ENCODE measurements at places on chromosomes 2 and 18. TPM values are rescaled to one million over a fixed set of nuclear protein-coding genes. Genes with fewer than 3 reads are reported as not detected.

DNA sequence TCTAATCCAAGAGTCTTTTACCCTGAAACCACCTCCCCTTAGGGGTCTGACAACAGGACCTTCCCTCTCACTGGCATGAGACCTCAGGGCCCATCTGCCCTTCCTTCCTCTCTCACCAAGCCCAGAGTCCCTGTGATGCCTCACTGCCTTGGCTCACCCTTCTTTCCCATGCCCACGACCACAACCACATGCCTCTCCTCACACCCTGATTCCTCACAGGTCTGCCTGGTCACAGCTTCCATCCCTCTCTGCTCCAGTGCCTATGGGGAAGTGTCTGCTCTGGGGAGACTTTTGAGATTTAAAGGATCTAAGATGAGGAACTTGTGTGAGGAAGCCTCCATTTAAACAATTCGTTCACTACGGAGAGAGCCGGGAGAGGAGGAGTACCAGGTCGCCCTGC is 98.9 kb upstream of the SH3BP4 start:
- no peak overlapping the region for H3K4me3 ChIP-seq
- no peaks in the 10 kb centered on the region for H3K27me3 ChIP-seq
- DNase-seq: no peak
- H3K36me3 ChIP-seq: no peaks in the 10 kb centered on the region

UGP2 gene
- 145 TPM for total RNA-seq

- H3K27ac ChIP-seq: no peak overlapping the region
- no peak overlapping the region for H3K4me3 ChIP-seq
Observed at GRCh38 chr2:232237464-232237863, 141.1 kb upstream of the ALPP start.

DNA sequence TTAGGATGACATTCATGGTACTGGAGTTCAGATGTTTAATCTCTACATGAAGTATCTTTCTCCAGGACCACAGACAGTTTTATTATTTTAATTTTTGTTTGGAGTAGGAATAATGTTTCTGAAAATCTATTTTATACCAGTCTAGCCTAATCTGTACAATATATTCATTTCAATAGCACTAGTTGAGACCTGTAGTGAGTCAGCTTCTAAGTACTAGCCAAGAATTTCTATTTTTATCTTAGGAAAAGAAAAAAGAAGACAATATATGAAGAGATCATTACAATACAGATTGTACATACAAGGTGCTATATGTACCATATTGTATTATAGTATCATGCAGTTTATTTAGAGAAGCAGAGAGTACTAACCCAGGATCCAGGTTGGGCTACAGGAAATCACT is 826.9 kb upstream of the PIK3C3 start:
- no peaks in the 10 kb centered on the region for H3K4me1 ChIP-seq
- no peak for DNase-seq
- no peaks in the 10 kb centered on the region for H3K36me3 ChIP-seq
- H3K4me3 ChIP-seq: no peak overlapping the region
- H3K27ac ChIP-seq: no peak overlapping the region

DNA sequence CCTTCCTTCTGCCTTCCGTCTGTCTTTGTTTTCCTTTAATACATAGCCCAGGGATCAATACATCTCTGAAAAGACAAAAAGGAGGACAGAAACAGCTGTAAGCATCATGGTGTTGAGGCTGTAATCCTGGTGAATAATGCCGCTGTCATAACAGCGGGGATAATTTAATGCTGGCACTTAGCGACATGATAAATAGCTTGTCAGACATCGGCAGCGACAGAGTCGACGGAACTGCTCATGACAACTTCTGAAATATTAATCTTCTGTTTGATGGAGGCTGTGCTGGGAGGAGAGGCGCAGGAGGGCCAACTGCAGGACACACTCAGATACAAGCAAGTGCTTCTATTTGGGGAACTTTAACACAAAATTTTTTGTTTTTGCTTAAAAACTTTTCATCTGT is 602.2 kb downstream of the GALR1 start:
- H3K4me1 ChIP-seq: no peaks in the 10 kb centered on the region
- no peak for DNase-seq
- peaks cover 4% of the 10 kb centered on the region for H3K27me3 ChIP-seq
- no peak overlapping the region for H3K4me3 ChIP-seq

AGXT gene
- not detected for total RNA-seq

TMEM214 gene
- 68.0 TPM for total RNA-seq

ADD2 gene
- 1.4 TPM for total RNA-seq

DNA sequence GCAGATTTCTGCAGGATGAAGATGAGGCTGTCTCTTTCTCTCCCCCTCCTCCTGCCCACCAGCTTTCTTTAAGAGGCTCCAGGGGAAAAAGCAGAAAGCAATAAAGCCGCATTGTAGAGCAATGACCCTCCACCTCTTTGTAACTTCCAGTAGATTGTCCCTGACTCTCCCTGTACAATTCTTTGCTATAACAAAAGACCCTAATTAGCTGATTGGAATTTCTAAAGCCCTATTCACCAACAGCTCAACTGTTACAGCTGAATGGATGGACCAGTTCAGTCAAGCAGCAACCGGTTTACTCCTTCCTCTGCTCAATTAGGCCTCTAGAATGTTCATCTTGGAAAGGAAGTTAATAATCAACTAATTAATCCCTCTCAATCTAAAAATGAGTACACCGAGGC is 301.0 kb downstream of the STK39 start:
- no peaks in the 10 kb centered on the region for H3K36me3 ChIP-seq
- no peak overlapping the region for H3K4me3 ChIP-seq
- H3K27me3 ChIP-seq: no peaks in the 10 kb centered on the region
- no peak for DNase-seq
- no peak overlapping the region for H3K27ac ChIP-seq
- no peaks in the 10 kb centered on the region for H3K4me1 ChIP-seq

LIMS3 gene
- total RNA-seq: 3.1 TPM

DNA sequence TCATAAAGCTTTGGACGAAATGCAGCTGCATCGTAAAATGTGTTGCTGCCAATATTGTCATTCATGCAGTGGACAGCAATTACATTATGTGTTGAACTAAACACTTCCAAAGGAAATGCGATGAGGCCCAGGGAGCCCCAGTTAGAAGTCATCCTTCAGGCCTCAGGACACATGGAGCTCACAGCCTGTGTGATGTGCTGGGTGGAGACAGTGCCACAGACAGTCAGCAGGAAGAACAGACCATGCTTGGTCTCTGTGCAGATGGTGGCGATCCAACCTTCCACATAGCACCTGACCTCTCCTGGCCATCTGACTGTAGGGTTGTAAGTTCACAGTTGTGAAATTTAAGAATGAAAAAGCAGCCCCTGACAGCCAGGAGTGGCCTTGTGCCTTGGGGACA is 118.3 kb upstream of the ALKAL2 start:
- no peak overlapping the region for H3K4me3 ChIP-seq
- no peak for DNase-seq
- H3K27ac ChIP-seq: no peak overlapping the region
- H3K36me3 ChIP-seq: no peaks in the 10 kb centered on the region

- DNase-seq: no peak
- H3K27ac ChIP-seq: no peak overlapping the region
- H3K4me1 ChIP-seq: peaks cover 10% of the 10 kb centered on the region
- H3K4me3 ChIP-seq: no peak overlapping the region
- H3K36me3 ChIP-seq: no peaks in the 10 kb centered on the region
Observed at GRCh38 chr2:121192576-121192975, 92.4 kb downstream of the TFCP2L1 start.

DNA sequence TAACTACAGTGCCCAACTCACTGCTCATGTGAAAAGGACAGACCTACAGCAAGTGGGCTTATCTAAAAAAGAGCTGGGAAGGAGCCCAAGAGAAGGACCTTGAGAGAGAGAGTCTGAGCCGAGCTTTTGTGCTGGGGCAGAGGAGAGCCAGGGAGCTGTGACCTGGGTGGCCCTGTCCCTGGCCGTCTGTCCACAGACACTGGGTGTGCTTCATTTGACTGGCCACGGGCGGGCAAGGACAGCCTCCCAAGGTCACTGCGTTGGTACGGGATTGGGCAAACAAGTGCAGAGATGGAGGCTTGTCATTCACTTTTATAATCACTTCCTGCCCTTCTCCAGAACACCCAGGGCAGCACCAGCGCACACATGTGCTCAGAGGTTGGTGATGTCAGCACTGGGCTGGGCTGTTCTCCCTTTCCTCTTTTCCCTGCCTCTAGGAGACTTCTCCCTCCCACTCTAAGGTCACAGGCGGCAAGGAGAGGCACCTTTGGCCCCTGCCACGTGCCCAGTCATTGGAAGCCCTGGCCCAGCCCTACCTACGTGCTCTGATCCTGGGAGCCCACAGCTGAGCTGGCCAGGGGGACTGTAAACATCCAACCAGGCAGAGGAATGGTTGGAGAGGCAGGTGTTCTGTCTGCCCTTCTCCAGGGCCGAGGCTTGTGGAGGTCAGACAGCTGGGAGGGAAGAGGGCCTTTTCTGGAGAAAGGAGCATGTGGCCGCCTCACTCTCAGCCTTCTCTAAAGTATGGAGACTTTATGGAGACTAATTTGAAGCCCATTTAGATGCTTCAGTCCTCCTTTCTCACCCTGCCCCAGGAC is 6.4 kb upstream of the PSD4 start:
- no peaks in the 10 kb centered on the region for H3K27me3 ChIP-seq
- DNase-seq: peak; percentile 78
- H3K4me3 ChIP-seq: no peak overlapping the region

MCFD2 gene
- total RNA-seq: 104 TPM

GRCh38 chr2:5026571-5027234 is 665.5 kb upstream of the SOX11 start:
- no peak overlapping the region for H3K4me3 ChIP-seq
- no peak overlapping the region for H3K27ac ChIP-seq
- H3K4me1 ChIP-seq: no peaks in the 10 kb centered on the region
- H3K36me3 ChIP-seq: no peaks in the 10 kb centered on the region
- no peaks in the 10 kb centered on the region for H3K27me3 ChIP-seq

AQP12A gene
- not detected for total RNA-seq

DNA sequence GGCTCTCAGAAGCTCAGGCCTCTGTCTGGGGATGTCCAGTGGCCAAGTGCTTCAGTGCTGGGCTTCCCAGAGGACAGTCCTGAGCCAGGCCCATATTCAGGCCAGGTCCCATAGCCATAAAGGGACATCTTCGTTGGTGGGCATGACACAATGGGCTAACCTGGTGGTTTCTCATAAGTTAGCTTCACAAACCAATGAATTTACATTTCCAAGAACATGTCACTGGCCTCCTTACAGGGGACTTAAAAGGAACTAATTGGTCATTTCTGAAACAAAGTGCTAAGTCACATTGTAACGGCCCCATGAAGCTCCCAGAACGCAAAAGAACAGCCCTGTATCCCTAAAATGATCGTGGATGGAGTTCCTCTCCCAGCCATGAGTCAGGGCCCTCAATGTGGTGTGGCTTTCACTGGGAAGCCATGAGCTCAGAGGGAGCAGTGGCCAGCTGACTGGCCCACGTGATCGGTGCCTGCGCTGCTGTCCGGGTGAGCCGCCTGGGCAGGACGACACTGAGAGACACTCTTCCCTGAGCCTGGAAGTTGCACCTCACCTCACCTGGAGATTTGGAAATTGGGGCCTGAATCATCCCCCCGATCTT is 163.7 kb upstream of the APCDD1 start:
- no peaks in the 10 kb centered on the region for H3K27me3 ChIP-seq
- H3K27ac ChIP-seq: peak overlapping the region; percentile 47
- no peak for DNase-seq
- no peaks in the 10 kb centered on the region for H3K36me3 ChIP-seq
- H3K4me3 ChIP-seq: no peak overlapping the region
- H3K4me1 ChIP-seq: peaks cover 9% of the 10 kb centered on the region

GRCh38 chr2:100222844-100223243 is 80.5 kb upstream of the AFF3 start:
- H3K4me1 ChIP-seq: no peaks in the 10 kb centered on the region
- H3K27me3 ChIP-seq: no peaks in the 10 kb centered on the region
- H3K27ac ChIP-seq: no peak overlapping the region
- no peak for DNase-seq
- no peaks in the 10 kb centered on the region for H3K36me3 ChIP-seq

GRCh38 chr2:9336576-9337314 is 86.6 kb downstream of the ITGB1BP1 start:
- H3K36me3 ChIP-seq: peaks cover 5% of the 10 kb centered on the region
- no peak for DNase-seq
- H3K27me3 ChIP-seq: no peaks in the 10 kb centered on the region
- H3K4me3 ChIP-seq: no peak overlapping the region
- H3K4me1 ChIP-seq: peaks cover 1% of the 10 kb centered on the region
- no peak overlapping the region for H3K27ac ChIP-seq

LYPD1 gene
- 1.2 TPM for total RNA-seq

GRCh38 chr2:143928184-143928583 is 591.7 kb downstream of the ZEB2 start:
- DNase-seq: no peak
- H3K4me1 ChIP-seq: no peaks in the 10 kb centered on the region
- H3K4me3 ChIP-seq: no peak overlapping the region
- no peak overlapping the region for H3K27ac ChIP-seq

DNA sequence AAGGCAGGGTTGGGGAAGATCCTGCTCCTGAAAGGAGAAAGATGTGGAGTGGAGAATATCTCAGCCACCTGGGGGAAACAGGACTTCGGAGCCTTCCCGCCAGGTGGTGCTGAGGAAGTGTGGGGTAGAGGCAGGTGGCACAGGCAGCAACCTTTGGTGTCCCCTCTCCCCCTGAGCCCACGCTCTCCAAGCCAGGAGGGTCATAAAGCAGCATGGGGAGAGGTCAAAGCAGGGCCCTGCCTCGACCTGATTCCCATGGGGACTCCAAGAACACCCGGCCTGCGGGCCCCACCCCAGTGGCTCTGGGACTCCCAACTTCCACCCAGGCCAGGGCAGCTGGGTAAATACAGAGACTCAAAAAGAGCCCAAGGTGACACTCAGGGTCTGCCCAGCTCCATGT is 54.3 kb upstream of the SLC66A3 start:
- H3K27me3 ChIP-seq: no peaks in the 10 kb centered on the region
- no peaks in the 10 kb centered on the region for H3K4me1 ChIP-seq
- no peaks in the 10 kb centered on the region for H3K36me3 ChIP-seq
- no peak overlapping the region for H3K27ac ChIP-seq
- H3K4me3 ChIP-seq: no peak overlapping the region

- peak overlapping the region; percentile 39 for H3K4me3 ChIP-seq
- DNase-seq: no peak
- no peaks in the 10 kb centered on the region for H3K36me3 ChIP-seq
- H3K27me3 ChIP-seq: no peaks in the 10 kb centered on the region
Observed at GRCh38 chr18:55419132-55419946, 168.7 kb downstream of the TCF4 start.

GRCh38 chr2:16890081-16890480 is 224.4 kb upstream of the CYRIA start:
- H3K27me3 ChIP-seq: no peaks in the 10 kb centered on the region
- DNase-seq: no peak
- H3K27ac ChIP-seq: no peak overlapping the region
- no peaks in the 10 kb centered on the region for H3K36me3 ChIP-seq
- H3K4me3 ChIP-seq: no peak overlapping the region

DNA sequence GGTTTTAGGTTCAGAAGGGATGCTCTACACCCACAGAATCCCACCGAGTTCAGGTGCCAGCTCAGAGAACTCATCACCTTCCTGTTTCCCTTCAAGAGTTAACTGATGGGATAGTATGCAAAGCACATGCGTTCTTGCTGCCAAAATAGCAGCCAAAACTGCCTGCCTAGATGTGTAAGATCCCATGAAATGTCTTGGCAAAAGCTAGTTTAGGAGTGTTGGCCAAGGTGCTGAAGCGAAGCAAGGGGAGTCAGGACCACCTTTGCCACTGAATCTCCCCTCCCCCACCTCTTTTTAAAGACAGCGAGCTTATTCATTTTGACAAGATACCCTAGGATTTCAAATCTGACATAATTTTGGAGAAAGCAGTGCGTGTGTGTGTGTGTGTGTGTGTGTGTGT is 2.1 kb downstream of the DOCK10 start:
- DNase-seq: no peak
- H3K4me3 ChIP-seq: no peak overlapping the region
- no peak overlapping the region for H3K27ac ChIP-seq
- H3K4me1 ChIP-seq: peaks cover 3% of the 10 kb centered on the region
- H3K27me3 ChIP-seq: peaks cover 14% of the 10 kb centered on the region

GAL3ST2 gene
- total RNA-seq: not detected

Measured in upper lobe of right lung (tissue), 1 donor.